ENCODE measurements at places on chromosomes 16 and 17.

- DNase-seq, result no peak
Observed at GRCh38 chr17:82984751-82985427, 94.5 kb upstream of the METRNL start.

- DNase-seq, result no peak
Observed at GRCh38 chr17:64095144-64095882, 34.6 kb downstream of the ERN1 start.

DNA sequence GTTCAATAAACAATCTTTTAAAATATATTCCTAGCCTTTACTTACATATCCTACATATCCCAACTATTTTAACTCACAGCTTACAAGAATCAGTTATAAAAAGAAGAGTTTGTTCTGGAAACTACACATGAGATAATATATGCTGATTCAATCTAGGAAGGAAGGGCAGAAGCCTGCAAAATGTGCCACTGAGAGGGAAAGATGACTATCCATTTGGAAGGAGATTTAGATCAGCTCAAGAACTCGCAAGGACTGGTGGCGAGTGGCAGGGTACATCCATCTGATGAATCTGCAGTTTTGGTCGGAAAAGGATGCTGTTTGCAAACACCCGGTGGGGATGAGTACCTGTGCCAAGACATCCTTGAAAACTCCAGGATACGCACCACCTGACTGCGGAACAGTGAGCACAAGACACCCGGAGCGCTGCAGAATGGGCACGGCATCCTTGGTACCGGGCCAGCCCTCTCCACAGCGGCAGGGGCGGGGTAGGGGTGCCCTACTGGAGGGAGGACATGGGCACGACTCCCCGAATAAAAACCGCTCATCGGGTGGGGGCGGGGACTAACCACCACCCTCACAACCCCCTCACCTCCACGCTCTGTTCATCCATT is 723 bp downstream of the TRIM37 start:
- no peak for DNase-seq

DNA sequence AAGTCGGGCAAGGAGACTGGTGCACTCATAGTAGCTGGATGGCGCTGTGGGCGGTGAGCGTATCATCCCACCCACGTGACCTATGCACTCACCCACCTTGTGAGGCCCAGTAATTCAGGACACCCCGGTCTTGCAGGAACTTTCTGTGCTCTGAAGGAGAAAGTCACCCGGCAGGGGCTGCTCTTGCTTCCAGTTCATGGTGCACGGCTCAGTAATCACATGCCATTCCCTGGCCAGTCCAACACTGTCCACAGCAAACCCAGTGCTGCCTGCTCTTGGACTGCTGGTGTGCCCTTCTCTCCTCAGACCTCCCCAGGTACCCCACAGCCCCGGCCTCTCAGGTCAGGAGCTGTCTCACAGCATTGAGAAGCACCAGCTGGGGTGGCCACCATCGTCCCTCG is 16.4 kb upstream of the RHBDF2 start:
- no peak for DNase-seq

DNA sequence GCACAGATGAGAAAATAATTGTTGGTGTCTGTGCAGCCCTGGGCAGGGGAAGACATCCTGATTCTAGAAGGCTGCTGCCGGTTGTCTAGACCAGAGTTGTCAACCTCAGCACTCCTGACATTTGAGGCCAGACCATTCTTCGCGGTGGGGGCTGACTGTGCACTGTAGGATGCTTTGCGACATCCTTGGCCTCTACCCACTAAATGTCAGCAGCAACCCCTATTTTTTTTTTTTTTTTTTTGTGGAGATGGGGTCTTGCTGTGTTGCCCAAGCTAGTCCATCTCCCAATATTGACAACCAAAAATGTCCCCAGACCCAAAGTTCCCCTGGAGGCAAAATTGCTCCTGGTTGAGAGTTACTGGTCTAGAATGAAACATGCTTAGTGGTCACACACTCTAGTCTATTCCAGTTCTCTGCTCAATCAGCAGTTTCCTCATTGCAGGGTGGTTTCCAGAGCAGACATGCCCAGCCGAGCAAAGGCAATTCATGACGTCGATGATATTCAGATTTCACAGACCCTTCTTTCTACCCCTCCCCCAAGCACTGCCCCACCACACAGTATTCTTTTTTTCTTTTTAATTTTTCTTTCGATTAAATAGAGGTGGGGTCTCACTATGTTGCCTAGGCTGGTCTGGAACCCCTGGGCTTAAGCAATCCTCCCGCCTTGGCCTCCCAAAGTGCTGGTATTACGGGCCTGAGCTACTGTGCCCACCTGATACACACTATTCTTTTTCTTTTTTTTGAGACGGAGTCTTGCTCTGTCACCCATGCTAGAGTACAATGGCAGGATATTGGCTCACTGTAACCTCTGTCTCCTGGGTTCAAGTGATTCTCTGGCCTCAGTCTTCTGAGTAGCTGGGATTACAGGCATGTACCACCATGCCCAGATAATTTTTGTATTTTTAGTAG is 9.0 kb downstream of the C17orf99 start:
- no peak for DNase-seq

DNA sequence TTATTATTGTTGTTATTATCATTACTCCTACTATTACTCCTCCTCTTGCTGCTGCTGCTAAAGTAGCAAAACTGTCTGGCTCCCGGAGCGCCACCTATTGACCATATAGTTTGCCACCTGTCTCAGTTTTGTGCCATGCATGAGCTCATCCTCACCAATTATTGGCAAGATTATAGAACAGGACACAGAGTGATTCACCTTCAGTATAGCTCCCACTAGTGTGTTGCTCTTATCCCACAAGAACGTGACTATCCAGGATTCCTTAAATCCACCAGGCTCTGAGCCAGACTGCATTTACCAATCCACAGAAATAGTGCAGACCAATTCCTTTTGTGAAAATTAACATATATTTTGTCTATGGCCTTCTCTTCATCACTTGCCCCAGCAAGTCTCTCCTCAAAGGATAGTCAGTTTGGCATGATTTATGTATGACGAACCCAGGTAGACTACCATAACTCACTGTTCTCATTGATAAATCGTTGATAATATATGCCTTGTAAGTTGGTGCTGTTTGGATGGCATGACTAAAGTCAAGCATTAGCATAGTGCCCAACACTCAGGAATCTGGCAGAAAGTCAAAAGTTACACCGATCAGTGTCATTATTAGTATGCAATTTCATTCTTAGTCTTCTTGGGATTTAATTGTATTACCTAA is 405.5 kb upstream of the HSBP1 start:
- DNase-seq, result no peak
